ENCODE measurements at places on chromosomes 7 and 10.

- DNase-seq: peak; percentile 94
Observed at GRCh38 chr10:91613411-91614187, 19.3 kb downstream of the PPP1R3C start.

GRCh38 chr10:130021383-130021950 is 57.4 kb upstream of the EBF3 start:
- peak; percentile 82 for DNase-seq

DNA sequence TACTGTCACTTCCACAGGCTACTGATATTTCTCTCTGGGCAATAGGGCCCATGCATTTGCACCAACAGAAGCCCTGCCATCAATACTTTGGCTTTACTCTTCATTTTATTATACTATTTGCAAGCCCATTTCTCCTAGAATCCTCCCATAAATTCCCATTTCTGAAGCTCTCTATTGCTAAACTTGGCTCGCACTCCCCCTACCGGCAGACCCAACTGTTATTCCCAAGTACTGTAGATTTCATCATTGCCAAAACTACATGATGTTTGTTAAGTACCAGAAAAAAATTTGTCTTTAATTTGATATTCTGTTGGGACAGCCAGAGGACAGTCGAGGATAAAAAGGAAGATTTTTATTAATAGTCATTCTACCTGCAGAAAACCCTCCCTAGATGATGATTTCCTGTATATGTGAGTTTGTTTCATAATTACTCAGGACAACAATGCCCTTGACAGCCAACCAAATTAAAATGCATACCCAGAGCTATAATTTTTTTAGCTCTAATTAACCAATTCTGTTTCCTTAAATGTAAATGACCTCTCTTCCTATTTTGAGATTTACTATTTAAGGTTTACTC is 298.6 kb downstream of the REEP3 start:
- peak; percentile 55 for DNase-seq

DNA sequence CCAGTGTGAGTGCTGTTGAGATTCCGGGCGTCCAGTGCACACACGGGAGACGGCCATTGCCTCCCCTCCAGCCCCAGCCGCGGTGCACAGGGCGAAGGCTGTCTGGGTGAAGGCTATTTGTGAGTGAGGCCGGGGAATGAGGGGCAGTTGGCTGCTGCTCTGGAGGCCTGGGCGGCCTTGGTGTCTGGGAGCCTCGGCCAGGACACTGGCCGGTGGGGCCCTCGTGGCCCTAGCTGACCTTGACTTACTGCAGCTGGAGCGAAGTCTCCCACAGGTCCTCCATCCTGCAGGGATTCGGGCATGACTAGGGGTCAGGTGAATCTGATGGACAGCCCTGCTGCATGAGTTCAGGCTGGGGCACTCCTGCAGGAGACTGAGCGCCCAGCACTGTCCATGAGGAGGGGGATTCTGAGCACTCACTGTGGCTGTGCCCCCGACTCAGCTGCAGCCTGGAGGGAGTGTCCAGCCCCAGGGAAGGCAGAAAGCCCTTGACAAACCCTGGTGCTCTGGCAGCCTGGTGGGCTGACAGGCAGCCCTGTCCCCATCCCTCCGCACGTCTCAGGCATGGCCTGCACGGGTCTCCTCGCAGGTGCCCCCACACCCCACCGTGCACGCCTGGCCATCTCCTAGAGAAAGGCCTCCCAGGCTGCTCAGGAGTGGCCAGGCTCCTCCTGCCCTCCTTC is 52.7 kb upstream of the FAM20C start:
- DNase-seq: no peak

DNA sequence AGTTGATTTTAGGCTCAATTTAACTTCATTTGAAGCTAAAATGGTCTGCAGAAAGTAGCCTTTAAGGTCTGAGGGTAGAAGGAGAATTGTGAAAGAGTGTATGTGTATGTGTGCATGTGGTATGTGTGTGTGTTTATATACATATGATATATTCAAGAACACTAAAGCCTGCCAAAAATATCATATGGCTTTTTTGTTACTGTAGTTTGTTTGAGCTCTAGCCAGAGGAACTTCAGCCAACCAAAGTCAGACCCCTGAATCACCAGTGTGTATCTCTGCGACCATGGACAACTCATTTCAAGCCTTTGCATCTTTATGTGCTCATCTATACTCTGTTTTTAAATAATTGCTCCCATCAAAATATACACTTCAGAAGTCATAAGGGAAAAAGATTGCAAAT is 58.4 kb upstream of the HDAC9 start:
- DNase-seq: peak; percentile 10

- no peak for DNase-seq
Observed at GRCh38 chr10:61973906-61974305, 72.4 kb downstream of the ARID5B start.

DNA sequence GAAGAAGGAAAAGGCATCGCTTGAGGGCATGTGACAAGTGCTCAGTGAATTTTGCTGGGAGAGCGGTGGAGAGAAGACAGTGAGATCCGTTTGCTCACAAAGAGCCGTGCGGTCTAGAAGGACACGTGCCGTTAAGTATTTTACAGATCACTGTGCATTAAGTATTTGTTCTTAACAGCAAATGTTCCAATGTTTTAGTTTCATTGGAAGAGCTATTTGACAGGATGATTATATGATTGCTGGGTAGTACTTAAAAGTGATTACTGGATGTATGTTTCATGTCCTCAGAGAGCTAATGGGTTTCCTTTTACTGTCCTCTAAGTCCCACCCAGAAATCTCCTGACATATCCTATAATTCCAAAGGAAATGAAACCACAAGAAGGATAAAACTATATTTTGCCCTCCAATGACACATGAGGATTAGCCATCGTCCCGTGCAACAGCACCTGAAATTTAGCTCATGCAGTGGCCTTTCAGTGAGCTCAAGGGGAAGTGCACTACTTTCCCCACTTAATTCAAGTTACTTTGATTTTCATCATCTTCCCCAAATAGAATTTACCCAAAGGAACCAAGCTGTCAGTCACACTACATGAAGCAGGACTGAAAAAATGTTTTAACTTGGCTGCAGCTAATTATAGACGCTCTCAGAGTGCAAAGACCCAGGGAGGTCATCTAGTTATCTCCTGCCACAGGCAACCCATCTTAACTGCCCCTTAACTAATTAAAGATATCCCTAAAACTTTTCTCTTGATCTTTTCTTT is 80.3 kb downstream of the KLF6 start:
- no peak for DNase-seq

GRCh38 chr10:61898435-61898778 is 3.1 kb upstream of the ARID5B start:
- no peak for DNase-seq

GRCh38 chr7:18496341-18496700 is 772 bp downstream of the HDAC9 start:
- no peak for DNase-seq

- no peak for DNase-seq
Observed at GRCh38 chr7:2409745-2410414, 6.5 kb downstream of the CHST12 start.

DNA sequence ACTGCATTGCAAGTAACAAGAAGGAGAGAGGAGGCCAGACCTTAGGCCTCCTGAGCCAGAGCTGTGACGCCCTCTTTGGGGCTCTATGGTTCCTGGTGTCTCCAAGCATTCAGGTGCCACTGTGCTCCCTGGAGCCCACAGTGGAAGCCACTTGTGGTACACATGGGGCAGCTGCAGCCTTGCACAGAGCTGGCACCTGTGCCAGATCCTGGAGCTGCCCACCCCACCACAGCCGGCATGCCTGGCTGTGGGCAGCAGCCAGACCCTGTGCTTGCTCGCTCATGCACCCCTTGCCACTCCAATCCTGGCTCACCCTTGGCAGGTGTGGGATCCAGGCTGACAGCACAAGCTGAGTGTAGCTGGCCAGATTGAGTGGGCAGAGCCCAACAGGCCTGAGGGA is 173.8 kb upstream of the SMIM30 start:
- no peak for DNase-seq

DNA sequence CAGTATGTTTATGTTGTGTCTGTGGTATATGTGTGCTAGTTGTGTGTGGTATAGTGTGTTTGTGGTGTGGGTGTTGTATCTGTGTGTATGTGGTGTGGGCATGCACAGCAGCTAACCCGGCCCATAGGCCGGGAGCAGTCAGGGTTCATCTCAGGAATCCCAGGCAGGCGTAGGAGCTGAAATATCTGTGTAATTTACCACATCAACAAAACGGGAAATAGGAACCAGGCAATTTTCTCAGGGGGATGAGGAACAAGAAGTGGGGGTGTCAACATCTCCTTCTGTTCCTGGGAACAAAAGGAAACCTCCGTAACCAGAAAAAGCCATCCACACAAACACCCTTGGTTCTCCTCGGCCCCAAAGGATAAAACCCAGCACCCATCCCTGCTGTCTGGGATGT is 24.5 kb upstream of the ZNF488 start:
- DNase-seq: no peak

- DNase-seq: no peak
Observed at GRCh38 chr7:135369405-135369804, 135.8 kb downstream of the STRA8 start.

GRCh38 chr10:101355072-101355706 is 1.2 kb downstream of the BTRC start:
- no peak for DNase-seq

DNA sequence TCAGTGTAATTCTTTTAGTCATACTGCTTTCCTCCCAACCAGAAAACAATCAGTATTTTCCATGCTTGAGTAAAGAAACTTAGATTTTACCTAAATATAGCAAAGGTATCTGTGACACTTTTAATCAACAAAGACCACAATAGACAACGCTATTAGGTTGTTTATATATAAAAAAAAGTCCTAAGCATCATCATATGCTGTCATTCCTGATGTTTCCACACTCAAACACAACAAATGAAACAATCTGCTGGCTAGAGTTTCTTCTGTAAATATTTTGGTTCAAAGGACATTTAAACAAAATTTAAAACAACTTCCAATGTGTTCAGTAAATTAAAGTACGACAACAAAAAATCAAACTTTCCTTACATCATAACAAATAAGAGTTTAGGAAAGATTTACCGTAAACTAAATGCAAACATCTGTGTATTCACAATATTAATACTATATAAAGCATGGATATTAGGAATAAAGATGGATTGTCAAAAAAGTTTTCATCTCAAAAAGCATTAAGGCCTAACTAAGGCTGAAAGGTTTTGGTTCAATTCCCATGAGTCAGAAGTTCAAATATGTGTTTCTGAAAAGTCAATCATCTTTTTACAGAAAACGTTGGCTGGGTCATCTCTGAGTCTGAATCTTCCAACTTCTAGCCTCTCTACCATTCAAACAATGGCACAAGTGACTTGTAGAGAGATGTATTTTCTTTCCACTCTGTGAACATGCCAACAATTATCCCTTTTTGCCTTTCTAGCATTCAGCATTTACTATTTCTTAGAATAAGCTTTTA is 157.1 kb downstream of the CRPPA start:
- no peak for DNase-seq

DNA sequence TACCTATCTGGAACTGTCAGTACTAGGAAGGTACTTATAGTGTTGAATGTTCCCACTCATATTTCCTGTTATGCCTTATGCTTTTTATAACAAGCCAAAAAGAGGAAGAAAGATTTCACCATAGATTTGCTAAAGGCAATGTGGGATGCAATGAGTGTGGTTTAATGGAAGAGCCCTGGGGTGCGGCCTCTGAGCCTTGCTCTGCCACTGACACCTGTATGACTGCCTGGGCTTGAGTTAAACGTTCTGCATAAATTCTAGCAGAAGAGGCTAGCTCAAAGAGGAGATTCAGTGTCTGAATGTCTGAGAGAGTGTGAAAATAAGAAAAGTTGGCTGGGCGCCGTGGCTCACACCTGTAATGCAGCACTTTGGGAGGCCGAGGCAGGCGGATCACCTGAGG is 143.8 kb downstream of the TPST1 start:
- DNase-seq: no peak

GRCh38 chr10:112996462-112996861 is 46.4 kb downstream of the TCF7L2 start:
- DNase-seq: no peak

DNA sequence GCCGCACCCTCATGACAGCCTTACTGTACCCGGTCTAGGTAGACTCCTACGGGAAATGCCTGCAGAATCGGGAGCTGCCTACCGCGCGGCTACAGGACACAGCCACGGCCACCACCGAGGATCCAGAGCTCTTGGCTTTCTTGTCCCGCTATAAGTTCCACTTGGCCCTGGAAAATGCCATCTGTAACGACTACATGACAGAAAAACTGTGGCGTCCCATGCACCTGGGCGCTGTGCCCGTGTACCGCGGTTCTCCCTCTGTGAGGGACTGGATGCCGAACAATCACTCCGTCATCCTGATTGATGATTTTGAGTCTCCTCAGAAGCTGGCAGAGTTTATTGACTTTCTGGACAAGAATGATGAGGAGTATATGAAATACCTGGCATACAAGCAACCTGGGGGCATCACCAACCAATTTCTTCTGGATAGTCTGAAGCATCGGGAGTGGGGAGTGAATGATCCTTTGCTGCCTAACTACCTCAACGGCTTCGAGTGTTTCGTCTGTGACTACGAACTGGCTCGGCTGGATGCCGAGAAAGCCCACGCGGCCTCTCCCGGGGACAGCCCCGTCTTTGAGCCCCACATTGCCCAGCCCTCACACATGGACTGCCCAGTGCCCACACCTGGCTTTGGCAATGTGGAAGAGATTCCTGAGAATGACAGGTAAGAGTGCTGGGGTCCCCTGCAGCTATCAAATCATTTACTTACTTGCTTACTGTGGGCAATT is 8.5 kb upstream of the CHCHD1 start:
- DNase-seq: no peak

- DNase-seq: no peak
Observed at GRCh38 chr7:156347132-156347531, 293.4 kb upstream of the RNF32 start.

GRCh38 chr10:132258423-132258822 is 49.3 kb downstream of the STK32C start:
- DNase-seq: no peak

- DNase-seq: no peak
Observed at GRCh38 chr7:156820445-156821063, 72.4 kb downstream of the LMBR1 start.

DNA sequence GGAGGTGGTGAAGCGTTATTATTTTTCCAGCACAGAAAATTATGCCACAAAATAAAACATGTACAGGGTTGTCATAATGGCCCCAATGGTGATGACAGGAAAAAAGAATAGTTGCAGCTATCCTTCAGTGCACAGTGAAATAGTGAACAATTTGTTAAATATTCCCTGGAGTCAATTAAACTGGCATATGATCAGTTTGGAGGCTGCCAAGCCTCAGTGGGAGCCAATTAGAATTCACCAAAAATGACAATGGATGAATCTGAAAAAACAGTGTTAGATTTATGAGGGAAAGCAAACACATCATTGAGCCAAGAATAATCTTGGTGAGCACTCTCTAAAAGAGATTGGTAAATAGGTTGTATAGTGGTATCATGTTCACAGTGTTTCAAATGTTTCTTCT is 146.3 kb downstream of the OTUD1 start:
- DNase-seq: no peak

- DNase-seq: no peak
Observed at GRCh38 chr7:108586274-108586710, 16.6 kb downstream of the DNAJB9 start.

- no peak for DNase-seq
Observed at GRCh38 chr7:7181519-7182155, 707 bp upstream of the C1GALT1 start.
